Thoracic aorta endothelial cell (primary cell): ENCODE measurements at places on chromosomes 2 and 18. TPM values are rescaled to one million over a fixed set of nuclear protein-coding genes. Genes with fewer than 3 reads are reported as not detected.

The G6PC2 gene
- not detected in 2 replicates for total RNA-seq

The PAX3 gene
- total RNA-seq = not detected in 2 replicates

The SERPINB12 gene
- total RNA-seq = not detected in 2 replicates

The ELOA2 gene
- total RNA-seq = not detected in 2 replicates

The BBS5 gene
- total RNA-seq = 5.1 and 6.3 TPM in 2 replicates

The NEUROD1 gene
- not detected in 2 replicates for total RNA-seq

The GAL3ST2 gene
- not detected in 2 replicates for total RNA-seq

The DSEL gene
- total RNA-seq = 8.4 and 14.6 TPM in 2 replicates

The LRRFIP1 gene
- total RNA-seq = 209 and 245 TPM in 2 replicates

The SKA1 gene
- 35.5 and 47.7 TPM in 2 replicates for total RNA-seq
